Activated CD8-positive, alpha-beta memory T cell treated with anti-CD3 and anti-CD28 coated beads, Interleukin-2, amount 10 ng/mL, durations not matched to agents 7 days and 5 days (primary cell): ENCODE measurements at places on chromosomes 16 and 17. TPM values are rescaled to one million over a fixed set of nuclear protein-coding genes. Genes with fewer than 3 reads are reported as not detected.

DNA sequence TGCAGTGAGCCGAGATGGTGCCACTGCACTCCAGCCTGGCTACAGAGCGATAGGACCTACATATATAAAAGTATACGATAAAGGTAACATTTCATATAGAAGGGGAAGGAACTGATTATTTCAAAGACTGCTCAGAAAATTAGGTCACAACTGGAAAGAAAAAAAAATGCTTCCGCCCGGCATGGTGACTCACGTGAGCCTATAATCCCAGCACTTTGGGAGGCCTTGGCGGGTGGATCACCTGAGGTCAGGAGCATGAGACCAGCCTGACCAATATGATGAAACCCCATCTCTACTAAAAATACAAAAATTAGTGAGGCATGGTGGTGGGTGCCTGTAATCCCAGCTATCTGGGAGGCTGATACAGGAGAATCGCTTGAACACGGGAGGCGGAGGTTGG, 7.8 kb downstream of the TEX14 start:
- H3K36me3 ChIP-seq: no peaks in the 10 kb centered on the region
- H3K4me1 ChIP-seq: no peaks in the 10 kb centered on the region
- H3K27me3 ChIP-seq: no peaks in the 10 kb centered on the region
- no peak for DNase-seq
- H3K4me3 ChIP-seq: no peak overlapping the region
- H3K27ac ChIP-seq: no peak overlapping the region

DNA sequence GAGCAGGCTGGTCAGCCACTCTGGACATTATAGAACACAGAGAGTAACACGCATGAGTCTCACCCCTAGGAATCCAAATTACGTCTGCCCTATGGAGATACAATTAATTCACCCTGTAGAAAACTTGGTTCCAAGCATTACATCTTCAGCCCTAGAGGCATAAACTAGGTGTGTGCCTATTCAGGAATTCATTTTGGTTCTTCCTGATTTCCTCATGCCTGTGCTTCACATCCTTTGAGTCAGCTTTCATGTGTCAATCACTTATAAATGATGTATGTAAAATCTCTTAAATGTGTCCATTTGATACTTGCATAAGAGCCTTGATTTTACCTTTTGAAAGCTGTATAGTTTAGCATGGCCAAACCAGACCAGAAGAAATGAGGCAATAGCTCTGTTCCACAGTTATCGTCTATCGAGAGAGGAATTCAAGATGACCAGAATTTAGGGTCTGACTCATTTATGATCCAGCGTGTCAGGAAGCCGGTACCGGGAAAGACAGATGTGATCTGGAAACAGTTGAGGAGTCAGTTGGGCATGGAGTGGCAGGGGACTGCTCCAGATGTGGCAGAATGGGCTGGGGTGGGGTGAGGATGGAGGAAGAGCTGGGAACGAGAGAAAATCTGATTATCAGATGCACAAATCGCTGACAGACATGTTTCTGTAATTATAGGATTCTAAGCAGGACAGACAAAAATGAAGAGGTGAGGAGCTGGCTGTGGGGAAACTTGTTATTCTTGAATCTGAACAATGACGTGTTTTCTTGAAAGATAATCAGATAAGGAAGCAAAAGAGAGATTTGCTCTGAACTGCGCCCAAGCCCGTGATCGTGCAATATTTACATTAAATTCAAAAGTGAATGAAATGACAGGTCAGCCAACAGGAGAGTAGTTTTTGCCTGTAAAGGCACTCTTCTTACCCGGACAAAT, 76.7 kb downstream of the C16orf95 start:
- no peak for DNase-seq
- H3K4me3 ChIP-seq: no peak overlapping the region
- H3K36me3 ChIP-seq: no peaks in the 10 kb centered on the region
- H3K27ac ChIP-seq: no peak overlapping the region
- peaks cover 65% of the 10 kb centered on the region for H3K4me1 ChIP-seq

DNA sequence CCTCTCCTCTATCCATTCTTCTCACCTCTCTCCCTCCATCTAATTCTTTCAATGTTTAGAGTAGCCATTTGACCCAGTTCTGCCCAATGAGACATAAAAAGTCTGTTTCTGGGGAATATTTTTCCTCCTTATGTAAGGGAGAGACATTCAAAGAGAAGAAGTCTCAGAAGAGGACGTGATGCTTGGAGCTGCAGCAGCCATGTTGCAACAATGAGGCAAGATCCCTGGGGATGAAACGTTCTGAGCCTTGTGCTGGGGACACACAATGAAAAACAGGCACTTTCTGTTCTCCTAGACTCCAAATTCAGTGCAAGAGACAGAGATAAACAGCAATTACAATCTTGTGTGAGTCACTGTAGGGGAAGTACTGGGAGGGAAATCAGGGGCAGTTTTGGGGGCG, 130.8 kb downstream of the FOXL1 start:
- H3K36me3 ChIP-seq: no peaks in the 10 kb centered on the region
- no peak for DNase-seq
- H3K4me3 ChIP-seq: no peak overlapping the region
- no peaks in the 10 kb centered on the region for H3K4me1 ChIP-seq
- H3K27ac ChIP-seq: no peak overlapping the region

Gene SEZ6
- not detected for total RNA-seq

Gene METRN
- 9.8 TPM for total RNA-seq

Gene DNAAF8
- 0.30 TPM for total RNA-seq
